ENCODE measurements at places on chromosomes 5 and 9.

DNA sequence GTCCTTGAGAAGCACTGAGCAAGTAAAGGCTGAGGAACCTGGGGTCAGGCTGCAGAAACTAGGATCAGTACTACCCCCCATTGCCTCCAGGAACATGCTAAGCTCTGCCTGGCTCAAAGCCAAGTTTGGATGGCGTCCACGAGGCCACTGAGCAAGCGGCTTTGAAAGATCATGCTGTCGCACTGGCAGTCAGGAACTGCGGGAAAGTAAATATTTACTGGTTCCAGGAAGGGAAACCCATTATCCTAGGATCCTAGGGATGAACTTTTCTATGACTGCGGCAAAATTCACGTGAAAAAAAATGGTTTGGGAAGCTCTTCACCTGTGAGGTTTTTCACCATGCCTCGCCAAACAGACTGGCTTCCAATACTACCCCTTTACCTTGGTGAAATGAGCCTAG lies 75.3 kb upstream of the PJA2 start:
- DNase-seq, result no peak

DNA sequence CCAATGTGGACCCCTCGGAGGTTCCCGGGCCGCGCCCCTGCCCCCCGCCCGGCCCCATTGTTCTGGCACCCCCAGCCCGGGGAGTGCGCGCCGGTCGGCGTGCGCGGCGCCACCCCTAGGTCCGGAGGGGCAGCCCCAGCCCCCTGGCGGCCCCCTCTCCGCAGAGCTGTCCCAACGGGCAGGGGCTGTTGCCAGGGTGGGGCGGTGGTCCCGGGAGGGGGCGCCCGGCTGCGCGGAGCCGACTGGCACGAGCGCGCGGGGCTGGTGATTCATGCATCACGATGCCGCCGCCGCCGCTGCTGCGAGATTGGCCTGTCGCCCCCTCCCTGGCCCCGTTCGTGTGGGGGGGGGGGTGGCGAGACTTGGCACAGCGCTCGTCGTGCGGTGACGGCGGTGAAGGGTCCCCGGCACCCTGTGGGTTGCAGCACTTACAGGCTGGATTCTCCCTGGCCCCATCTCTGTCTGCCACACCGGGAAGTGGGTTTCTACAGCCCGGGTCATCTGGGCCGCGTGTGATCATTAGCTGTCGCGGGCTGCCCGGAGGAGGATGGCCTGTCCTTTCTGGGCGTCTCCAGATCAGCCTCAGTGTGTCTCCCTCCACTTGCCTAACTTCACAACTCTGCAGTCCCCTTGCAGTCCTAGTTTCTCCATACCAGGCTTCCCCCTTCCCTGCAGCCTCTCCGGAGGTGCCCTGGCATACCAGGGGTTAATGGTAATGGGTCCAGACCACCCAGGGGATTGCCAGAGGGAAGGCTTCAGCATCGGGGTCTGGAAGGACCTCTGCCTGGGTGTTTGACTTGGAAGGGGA lies 858 bp downstream of the NCS1 start:
- DNase-seq, result no peak

- no peak for DNase-seq
These were observed 81.1 kb downstream of the MAT2B start for GRCh38 chr5:163586531-163586956.

DNA sequence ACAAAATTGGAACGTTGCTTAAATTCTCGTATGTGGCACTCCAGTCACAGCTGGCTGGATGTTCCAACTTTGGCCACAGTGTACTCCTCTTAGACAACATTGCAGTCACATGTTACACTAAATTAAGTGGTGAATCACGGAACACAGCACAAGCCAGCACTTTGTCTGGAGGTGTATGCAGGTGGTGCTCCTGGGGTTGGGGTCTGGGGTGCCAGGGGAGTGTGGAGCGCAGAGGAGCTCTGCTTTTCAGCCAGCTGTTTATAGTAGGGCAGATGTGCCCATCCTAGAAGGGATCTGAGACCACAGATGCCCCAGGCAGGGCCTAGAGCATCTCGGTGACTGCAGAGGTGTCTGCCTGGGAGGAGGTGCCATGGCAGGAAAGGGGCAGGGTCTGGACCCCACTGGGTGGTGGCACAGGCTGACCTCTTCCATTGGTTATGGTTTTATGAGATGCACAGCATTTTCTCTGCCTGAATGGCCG lies 82.6 kb downstream of the WNK2 start:
- DNase-seq, result no peak

DNA sequence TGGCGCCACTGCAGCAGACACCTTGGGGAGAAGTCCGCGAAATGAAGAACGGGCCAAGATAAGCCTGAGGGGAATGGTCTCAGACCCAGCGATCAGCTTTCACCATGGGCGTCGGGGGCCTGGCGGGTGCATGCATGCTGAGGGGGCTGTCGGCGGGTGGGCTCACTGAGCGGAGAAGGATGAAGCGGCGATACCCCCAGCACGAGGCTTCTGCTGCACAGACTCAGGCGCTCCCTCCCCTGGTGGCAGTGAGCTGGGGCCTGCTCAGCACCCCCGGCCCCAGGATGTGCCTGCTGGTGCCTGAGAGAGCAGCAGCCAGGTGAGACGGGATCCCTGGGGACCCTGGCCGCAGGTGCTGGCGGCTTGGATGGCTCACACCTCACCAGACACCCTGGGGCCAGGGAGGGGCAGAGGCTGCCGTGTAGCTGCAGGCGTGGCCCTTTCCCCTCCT lies 31.2 kb downstream of the CEP72 start:
- DNase-seq, result no peak
